Naive B cell (primary cell): ENCODE measurements at places on chromosomes 5 and 9. TPM values are rescaled to one million over a fixed set of nuclear protein-coding genes. Genes with fewer than 3 reads are reported as not detected.

SLC6A7 gene
- polyA plus RNA-seq: not detected

FLT4 gene
- polyA plus RNA-seq: not detected

ANXA2R gene
- polyA plus RNA-seq: 40.3 TPM

EGFLAM gene
- not detected for polyA plus RNA-seq

TOR4A gene
- 3.7 TPM for polyA plus RNA-seq

DNA sequence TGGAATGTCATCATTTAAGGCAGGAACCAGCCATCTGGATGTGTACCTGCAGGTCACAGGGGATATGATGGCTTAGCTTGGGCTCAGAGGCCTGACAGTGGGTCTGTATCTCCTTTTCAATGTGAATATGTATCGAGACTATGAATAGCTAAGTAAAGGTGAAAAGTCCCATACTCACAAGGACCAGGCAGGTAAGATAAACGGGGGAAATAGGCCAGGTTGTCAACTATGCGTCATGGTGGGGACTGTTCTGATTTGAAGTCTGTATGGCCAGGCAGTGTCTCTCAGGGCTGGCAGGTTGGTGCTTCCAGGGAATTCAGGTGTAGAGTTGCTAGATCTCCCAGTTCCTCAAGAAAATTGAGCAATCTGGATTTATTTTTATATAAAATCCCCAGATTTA, 987.9 kb upstream of the WWC1 start:
- no peak overlapping the region for H3K27ac ChIP-seq
- H3K4me1 ChIP-seq: no peaks in the 10 kb centered on the region

DNA sequence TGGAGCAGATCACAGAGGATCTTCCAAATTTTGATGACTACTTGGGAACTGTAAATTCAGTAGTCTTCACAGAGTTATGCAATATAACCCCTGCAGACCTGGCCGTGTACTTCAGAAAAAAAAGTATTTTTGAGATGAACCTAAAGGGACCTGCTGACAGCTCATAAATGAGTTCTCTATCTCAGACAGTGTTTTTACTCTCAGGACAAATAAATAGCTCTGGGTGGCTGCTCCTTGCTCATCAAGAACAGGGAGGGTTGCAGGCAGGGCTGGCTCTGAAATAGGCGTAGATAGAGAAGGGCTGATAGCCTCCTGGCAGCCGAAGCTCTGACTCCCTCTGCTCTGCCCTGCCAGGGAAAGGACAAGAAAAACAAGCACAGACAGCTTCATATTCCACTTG, 64.8 kb downstream of the PLAC8L1 start:
- H3K27ac ChIP-seq: no peak overlapping the region
- H3K4me1 ChIP-seq: no peaks in the 10 kb centered on the region
- H3K27me3 ChIP-seq: peaks cover 6% of the 10 kb centered on the region
- H3K36me3 ChIP-seq: no peaks in the 10 kb centered on the region

GRCh38 chr9:109433476-109433875, 64.6 kb downstream of the PTPN3 start:
- H3K27me3 ChIP-seq: peaks cover 13% of the 10 kb centered on the region
- DNase-seq: no peak
- no peaks in the 10 kb centered on the region for H3K4me1 ChIP-seq

GRCh38 chr5:178080618-178081410, 32.5 kb upstream of the N4BP3 start:
- H3K27me3 ChIP-seq: peaks cover 10% of the 10 kb centered on the region
- DNase-seq: no peak
- no peak overlapping the region for H3K27ac ChIP-seq
- peaks cover 12% of the 10 kb centered on the region for H3K4me1 ChIP-seq

DNA sequence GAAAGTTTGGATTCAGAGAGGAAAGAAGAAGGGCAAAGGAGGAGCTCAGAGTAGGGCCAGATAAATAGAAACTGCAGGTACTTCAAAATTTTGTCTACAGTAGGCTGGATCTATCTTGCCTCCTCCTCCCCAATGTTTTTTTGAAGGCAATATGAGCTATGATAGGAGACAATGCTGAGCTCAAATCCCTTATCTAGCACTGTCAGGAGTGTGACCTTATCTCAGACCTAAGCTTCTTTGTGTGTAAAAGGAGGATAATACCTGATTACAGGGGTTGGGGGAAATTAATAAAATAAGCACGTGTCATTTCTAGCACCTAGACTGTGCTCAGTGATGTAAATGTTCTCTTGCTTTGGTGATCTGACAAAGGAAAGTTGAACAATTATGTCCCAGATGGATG, 137.8 kb upstream of the CD180 start:
- H3K4me3 ChIP-seq: no peak overlapping the region
- DNase-seq: no peak
- no peaks in the 10 kb centered on the region for H3K36me3 ChIP-seq
- no peaks in the 10 kb centered on the region for H3K4me1 ChIP-seq

- no peaks in the 10 kb centered on the region for H3K36me3 ChIP-seq
- no peak for DNase-seq
- no peak overlapping the region for H3K27ac ChIP-seq
- peaks cover 4% of the 10 kb centered on the region for H3K27me3 ChIP-seq
These were observed 189.6 kb downstream of the HSPA4 start for GRCh38 chr5:133241179-133242092.

- no peaks in the 10 kb centered on the region for H3K36me3 ChIP-seq
- no peak overlapping the region for H3K27ac ChIP-seq
- no peaks in the 10 kb centered on the region for H3K4me1 ChIP-seq
- H3K27me3 ChIP-seq: no peaks in the 10 kb centered on the region
These were observed 296.6 kb downstream of the FBXL7 start for GRCh38 chr5:15796557-15796956.
